ENCODE measurements at places on chromosomes 4 and X.

- DNase-seq, result no peak
Measured at GRCh38 chr4:71784569-71785197, 804 bp upstream of the GC start.

DNA sequence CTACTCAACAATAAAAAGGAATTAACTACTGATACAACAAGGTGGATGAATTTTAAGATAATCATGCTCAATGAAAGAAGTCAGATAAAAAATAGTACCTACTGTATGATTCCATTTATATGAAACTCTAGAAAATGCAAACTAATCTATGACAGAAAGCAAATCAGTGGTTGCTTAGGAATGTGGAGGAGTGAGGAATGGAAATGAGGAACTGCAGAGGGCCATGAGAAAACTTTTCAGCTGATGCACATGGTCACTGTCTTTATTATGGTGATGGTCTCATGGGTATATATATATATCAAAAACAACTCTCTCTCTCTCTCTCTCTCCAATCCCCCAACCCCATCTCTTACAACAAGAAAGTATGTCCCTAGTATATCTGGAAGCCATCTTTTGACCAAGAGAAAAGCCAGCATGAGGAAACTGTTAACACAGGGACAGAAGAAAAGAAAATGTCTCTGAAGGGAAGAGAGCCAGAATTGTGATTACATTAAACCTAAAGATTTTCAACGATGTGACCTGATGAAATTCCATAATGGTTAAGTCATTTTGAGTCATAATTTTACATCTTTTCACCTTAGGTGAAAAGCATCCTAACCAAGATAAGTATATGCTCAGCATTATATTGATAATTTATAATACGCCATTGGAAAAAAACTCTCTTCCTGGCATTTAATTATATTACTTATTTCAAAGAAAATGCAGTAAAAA is 8.5 kb upstream of the NFKB1 start:
- no peak for DNase-seq

GRCh38 chr4:25172961-25173915 is 13.0 kb upstream of the SEPSECS start:
- no peak for DNase-seq

DNA sequence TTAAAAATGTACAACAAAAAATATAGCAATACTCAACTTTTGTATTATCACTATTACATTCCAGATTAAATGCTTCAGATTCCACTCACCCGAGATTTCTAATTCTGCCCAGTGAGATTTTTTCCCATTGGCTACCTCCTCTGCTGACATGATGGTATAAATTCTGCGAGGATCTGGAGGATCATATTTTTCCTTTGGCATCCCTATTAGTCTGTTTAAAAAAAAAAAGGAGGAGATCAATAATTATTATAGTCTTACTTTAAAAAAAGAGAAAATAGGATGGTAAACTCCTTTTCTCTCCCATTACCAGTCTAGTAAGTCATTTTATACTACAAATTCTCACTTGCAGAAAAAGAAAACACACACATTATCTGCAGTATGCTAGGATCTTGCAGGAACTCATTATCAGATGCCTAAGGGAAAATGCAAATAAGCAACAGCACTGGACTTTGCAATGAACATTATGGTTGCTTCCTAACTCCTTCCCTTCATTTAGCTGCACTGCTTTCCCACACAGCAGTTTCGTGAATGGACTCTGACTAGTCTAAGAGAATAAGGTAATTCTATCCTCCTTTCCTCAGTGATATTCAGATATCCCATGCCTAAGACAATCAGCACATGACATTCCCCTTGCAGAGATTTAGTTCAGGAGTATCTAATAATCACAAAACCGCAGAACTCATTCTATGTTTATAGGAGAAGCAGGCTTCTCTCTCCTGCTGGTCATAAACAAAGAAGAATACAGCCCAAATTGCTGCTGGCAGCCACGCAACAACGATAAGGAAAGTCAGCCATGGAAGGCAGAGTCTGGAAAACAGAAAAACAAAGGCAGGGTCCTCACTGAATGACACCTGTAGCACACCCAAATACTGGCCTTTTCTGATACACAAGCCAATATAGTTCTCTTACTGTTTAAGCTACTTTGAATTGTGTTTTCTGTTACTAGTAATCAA is 42.7 kb downstream of the CNOT6L start:
- no peak for DNase-seq

DNA sequence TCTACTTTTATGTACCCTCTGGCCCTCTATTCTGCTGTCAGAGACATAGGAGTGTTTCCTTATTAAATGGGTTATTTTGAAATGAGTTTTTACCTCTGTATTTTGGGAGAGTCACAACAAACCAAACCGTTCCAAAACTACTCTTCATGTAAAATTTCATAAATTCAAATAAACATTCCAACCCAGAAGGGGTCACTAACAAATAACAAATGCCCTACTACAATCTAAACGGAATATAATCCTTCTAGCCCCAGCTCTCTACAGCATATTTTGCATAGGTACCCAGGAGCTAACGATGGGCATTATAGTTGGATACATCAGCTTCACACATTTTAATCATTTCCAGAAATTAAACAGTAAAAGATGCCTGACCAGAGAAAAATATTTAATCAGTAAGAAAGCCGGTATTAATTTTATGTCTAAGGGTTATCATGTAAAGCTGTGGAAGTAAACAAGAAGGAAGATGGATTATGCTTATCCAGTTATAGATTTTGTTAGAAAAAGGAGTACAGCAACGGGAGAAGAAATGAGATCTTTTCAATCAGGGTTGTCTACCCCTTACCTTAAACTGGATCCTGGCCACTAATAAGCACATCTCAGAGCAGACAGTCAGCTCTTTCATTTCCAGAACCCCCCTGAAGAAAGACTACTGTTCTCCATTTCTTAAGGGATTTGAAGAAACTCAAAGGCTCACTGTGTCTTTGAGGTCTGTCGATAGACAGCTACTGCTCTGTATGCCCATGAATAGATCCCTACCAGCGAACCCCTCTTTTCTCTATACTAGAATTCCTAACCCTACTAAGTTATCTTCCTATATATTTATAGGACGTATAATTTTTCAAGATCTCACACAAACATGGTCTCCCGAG is 1.2 kb downstream of the UGDH start:
- DNase-seq, result no peak

GRCh38 chr4:6217716-6218381 is 17.5 kb upstream of the JAKMIP1 start:
- no peak for DNase-seq

- DNase-seq, result no peak
Measured at GRCh38 chrX:140501321-140501720, 3.5 kb downstream of the SOX3 start.

DNA sequence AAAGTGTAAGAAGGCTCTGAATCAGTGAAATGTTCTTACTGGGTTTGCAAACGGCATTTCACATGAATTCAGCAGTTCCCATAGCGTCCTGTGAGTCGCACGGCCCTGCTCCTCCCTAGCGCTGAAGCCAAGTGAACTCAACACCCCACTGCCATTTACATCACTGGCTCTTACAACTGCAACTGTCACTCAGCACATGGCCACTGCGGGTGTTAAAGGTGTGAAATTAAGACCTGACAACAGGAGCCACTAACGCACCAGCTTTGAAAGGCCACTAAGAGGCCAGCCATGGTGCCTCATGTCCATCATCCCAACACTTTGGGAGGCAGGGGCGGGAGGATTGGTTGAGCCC is 31.7 kb downstream of the RNF212 start:
- no peak for DNase-seq

GRCh38 chr4:153593161-153593560 is 90.9 kb upstream of the TLR2 start:
- DNase-seq, result no peak

- no peak for DNase-seq
Measured at GRCh38 chr4:142574306-142574705, 271.8 kb downstream of the INPP4B start.

- no peak for DNase-seq
Measured at GRCh38 chr4:40462326-40462725, 127.2 kb downstream of the CHRNA9 start.

DNA sequence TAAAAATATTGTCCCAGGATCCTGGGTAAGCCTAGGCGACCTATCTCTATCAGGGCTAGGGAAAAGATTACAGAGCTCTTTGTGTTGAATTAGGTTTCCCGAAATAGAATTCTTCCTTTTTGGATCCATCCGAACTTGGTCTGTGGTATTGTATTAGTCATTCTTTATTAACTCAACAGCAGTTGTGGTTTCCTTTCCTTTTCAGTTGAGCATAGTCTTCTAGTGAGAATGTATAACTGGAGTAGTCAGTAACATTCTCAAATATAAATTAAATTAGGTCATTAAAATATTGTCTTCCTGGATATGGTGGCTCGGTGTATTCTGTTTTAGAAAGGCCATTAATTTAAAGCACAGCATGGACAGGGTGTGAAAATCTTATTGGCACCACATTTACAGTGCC is 520.4 kb downstream of the NLGN4X start:
- DNase-seq, result no peak

DNA sequence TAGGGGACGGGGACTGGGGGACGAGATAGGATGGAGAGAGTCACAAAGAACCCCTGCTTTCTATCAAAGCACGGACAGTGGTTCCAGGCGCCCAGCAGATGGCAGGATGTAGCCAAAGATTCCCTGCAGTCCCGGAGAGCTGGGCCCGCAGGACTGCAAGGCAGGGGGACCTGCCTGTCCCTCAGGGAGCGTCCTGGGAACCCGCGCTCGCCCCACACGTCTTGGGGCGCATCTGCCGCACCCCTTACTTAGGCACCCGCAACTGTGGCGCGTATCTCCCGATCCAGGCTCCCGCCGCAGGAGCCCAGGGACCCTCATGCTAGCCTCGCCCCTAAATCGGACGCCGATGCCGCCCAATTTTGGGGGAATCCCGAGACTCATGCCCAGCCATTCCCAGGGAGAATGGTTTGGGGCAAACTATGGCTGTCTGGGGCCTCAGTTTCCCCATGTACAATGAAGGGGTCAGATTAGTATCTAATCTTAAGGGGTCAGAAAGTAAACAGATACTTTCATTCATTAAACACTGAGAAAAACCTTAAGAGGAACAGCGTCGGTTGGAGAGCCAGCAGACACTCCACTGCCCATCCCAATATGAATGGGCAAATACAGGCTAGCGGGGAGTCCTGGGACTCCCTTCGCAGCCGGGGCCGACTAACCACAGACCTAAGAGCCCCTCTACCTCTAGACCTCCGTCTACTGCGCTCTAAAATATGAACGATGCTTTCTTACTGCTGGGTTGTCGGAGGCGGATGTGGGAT is 581 bp upstream of the STK32B start:
- DNase-seq, result no peak

DNA sequence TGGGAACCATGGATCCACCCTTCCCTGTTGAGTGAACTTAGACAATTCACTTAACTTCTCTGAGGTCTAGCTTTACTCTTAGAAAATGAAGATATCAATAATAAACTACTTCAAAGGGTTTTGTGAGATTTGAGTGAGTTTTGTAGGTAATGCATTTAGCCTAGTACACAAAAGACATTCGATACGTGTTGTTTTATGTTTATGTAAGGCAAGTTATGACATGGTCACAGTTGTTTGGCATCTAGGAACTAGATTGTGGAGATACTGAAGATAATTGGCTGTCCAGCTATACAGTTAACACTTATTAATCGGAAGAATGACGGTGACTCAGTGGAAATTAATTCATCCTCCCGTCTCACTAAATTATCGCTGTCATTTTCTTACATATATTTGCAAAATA is 1781.1 kb upstream of the TENM3 start:
- DNase-seq, result no peak
